Activated gamma-delta T cell (primary cell): ENCODE measurements at places on chromosomes 6 and 20.
A peak's percentile ranks its signal among the peaks of the same experiment; 100 is the strongest.

DNA sequence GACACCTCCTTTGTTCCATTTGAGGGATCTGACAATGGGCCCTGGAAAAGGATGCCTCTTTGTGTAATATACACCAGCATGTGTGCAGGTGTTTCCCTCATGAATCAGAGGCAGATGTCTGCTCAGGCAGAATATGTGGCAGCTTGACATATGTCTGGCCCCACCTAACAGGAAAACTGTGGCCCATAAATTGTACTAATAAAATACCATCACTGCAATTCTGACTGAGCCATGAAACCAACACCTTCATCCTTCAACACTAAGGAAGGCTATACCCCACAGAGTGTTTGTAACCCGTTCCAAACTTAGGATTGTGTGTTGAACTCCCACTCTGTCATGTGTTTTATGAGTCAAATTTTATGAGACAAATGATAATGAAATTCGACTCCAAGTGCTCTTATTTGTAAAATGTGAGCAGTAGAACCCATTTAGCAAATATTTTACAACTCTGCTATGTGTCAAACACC is 22.7 kb downstream of the LAMA4 start:
- DNase-seq = no peak

- DNase-seq = no peak
Observed at GRCh38 chr20:25177890-25178321, 17.6 kb upstream of the ENTPD6 start.

- DNase-seq = no peak
Observed at GRCh38 chr6:159103396-159104162, 58.8 kb upstream of the TAGAP start.

DNA sequence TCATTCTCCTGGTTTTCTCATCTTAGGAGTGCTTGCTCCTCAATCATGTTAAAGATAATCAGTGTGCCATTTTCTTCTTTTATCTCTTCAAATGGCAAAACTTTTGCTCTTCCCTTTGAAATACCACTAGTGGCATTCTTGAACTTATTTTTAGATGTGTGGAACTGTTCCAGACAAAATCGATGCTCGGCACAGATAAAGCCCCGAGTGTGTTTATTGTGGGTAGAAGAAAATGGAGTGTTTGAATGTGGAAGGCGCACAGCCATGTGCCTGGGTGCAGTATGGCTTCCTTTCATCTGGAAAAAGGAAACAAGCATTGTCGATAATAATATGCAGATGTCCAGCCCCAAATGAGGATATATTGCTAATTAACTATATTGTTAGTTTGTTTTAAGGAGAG is 42.4 kb downstream of the ISM1 start:
- no peak for DNase-seq

GRCh38 chr20:23046431-23046830 is 3.0 kb downstream of the THBD start:
- no peak for DNase-seq

GRCh38 chr6:155040901-155041650 is 46.0 kb downstream of the TIAM2 start:
- DNase-seq = no peak

DNA sequence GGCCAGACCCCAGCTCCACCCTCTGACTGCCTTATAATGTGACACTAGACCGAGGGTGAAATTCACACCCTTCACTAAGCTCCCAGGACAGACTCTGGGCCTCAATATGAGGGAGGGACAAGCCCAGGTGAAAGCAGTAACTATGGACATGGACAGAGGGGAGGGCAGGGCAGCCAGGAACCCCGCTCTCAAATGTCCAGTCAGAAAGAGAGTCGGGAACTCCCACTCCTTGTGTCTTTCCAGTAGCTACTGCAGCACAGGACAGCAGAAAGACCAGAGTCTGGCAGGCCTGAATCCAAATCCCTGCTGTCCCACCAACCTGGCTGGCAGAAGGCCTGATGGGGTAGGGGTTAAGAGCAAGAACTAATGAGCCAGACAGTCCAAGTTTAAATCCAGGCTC is 6.4 kb downstream of the C20orf96 start:
- DNase-seq = no peak

- DNase-seq = no peak
Observed at GRCh38 chr20:24963672-24964505, 14.8 kb downstream of the CST7 start.

DNA sequence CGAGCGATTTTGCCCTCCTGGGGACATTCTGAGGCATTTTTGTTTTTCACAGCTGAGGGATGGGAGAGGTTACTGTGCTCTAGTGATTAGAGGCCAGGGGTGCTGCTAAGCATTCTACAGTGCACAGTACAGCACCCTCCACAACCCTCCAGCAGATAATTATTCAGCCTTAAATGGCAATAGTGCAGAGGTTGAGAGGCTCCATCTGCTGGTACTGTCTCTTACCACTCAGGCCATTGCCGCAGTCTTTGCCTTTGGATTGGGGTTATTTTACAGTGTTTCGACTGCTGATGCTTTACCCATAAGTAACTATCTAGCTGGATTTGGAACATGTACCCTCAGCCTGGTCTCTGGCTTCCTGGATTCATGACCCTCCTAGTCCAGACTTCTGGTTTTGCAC is 705.3 kb downstream of the KIF16B start:
- no peak for DNase-seq

- DNase-seq = no peak
Observed at GRCh38 chr6:70363741-70364493, 49.4 kb upstream of the FAM135A start.

DNA sequence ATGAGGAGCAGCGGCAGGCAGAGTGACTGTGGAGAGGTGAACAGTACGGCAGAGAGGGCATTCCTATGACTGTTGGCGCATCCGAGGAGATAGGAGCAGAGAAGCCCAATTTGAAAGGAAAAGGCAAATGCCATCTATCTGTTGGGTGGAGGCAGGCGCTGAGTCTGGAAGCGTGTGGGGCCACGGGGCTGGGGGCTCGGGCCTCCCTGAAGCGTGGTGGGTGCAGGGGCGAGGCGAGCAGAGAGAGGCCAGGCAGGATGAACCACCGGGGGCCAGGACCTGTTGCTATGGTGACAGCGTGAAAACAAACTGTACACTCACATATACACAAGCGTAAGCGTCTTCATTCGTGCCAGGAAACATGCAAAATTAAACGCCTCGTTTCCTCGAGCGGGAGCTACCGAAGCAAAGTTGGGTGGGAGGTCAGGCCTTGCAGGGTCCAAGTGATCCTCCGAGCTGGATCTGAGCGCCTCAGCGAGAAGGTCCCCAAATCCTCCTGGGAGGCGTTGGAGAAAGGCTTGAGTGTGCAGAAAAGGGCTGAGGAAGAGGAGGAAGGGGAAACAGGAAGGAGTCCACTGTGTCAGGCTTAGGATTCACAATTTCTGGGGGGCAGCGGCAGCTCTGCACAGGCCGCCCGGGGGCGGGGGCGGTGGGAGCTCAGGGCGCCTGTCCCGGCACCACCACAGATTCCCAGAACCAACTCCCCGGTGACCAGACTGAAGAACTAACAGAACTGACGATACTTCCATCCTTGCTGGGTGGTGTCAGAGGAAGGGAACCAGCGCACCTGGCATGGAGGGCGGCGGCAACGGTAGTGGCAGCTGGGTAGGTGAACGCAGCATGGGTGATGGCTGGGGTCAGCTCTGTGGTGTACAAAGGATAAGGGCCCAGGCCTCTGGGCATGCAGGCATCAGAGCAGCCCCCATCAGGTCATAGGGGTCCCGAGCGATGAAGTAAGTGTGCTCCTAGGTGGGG is 68.2 kb downstream of the KHDC1L start:
- DNase-seq = peak; percentile 5

GRCh38 chr6:136469154-136469553 is 81.1 kb downstream of the MAP7 start:
- no peak for DNase-seq

- DNase-seq = no peak
Observed at GRCh38 chr20:34473262-34473883, 42.8 kb upstream of the DYNLRB1 start.

- no peak for DNase-seq
Observed at GRCh38 chr20:57698116-57698866, 11.5 kb downstream of the PMEPA1 start.

DNA sequence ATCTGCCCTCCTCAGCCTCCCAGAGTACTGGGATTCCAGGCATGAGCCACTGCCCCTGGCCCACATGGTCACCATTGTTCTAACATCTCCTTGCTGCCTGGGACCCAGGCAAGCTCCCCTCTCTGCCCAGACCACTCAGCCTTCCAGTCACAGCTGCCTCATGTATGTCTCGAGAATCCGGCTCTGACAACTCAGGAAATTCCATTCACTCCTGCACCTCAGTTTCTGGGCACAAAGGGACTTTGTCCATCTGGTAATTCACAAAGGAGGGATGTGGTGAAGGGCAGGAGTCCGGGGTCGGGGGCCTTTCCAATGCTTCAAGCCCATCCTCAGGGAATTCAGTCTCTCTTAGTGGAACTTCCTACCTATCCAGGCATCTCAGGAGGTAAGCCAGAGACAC is 40.7 kb downstream of the JPH2 start:
- DNase-seq = no peak

DNA sequence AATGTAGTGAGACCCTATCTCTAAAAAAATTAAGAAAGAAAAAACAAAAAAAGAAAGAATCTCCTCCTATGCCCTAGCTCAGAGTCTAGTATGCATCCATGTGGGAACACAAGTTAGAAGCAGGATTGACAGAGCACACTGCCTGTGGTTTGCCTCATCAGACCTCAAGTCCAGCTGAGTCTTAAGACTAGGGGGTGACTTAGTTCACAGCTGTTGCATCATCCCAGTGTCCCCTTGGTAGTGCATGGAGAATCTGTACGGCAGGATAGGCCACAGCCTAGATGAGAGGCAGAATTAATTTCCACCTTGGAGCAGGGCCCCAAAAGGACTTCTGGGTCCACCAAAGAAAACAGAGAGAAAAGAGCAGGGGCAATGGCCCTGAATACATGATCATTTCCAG is 13.7 kb downstream of the PNPLA1 start:
- no peak for DNase-seq

GRCh38 chr20:61514018-61514365 is 261.9 kb downstream of the CDH4 start:
- no peak for DNase-seq

- no peak for DNase-seq
Observed at GRCh38 chr6:137975188-137975940, 108.3 kb downstream of the TNFAIP3 start.

DNA sequence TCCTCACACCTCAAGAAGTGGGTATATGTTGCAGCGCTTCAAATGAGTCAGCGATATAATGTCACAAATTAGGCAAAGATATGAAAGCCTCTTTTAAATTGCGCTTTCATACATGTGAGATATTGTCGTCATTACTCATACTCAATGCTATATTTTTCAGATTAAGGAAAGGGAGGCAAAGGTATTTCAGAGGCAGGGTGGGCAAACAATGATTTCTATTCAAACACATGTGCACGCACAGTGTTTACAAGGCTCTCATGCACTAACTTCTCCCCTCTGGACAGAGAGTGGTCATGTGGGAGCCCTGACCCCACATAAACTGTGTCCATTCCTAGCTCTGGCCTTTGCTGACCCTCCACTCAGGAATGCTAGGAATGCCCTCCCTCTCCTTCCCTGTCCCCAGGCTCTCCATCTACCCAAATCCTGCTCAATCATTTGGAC is 112.1 kb upstream of the TMEM170B start:
- DNase-seq = no peak

DNA sequence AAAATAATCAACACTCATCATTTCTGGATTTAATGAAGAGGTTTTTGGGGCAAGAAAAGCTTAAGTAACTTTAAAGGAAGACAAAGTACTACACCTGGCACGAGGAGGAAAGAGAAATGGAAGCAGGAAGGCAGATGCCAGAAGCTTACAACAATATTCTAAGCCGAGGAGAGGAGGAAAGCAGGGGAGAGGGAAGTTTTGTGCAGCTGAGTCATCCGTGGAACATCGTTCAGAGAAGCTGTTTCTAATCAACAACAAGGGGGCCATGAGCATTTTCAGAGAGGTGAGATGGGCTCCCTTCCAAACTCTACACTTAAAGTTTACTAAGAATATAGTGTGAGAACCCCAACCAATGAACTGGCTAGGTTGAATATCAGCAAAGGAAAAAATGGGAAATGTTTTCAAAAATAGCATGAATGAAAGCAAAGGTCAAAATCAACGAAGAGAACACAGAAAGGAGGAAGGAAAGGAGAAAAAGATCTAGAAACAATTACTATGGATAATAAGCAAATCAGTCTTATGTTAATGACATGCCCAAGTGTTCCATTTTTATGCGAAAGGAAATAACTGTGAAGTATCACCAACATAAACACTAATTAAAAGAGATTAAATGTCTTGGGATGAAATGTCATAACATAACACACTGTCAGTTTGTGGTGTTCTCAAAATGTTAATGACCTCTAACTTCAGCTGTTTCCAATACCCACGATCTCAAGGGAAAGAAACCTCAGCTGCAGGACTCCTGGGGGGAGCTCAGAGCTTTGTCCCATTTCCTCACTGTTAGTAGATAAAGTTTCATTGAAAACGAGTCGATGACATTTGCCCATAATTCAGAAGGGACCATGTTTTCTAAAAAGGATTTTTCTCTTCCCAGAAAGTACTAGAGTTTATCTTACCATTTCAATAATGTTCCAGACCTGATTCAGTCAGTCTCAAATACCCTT is 203.4 kb upstream of the STXBP5 start:
- no peak for DNase-seq

- DNase-seq = no peak
Observed at GRCh38 chr6:113353392-113353791, 503.8 kb upstream of the MARCKS start.

DNA sequence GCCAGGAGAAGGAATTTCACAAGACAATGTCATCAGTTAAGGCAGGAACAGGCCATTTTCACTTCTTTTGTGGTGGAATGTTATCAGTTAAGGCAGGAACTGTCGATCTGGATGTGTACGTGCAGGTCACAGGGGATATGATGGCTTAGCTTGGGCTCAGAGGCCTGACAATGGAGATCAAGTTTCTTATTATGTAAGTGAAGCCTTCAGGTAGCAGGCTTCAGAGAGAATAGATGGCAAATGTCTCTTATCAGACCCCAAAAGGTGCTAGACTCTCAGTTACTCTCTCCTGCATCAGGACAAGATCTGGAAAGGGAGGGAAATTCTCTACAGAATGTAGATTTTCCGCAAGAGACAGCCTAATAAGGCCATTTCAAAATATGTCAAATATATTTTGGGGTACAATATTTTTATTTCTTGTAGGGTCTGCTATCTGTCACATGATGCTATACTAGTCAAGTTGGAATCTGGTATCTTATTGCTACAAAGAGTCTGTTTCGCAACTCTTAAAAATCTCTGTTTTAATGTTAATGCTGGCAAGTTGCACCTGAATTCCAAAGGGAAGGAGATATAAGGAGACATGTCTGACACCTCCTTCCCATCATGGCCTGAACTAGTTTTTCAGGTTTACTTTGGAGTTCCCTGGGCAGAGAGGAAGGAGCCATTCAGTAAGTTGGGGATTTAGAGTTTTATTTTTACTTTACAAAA is 48.8 kb downstream of the TRDN start:
- no peak for DNase-seq

- no peak for DNase-seq
Observed at GRCh38 chr6:64141680-64142079, 506.1 kb downstream of the PHF3 start.

DNA sequence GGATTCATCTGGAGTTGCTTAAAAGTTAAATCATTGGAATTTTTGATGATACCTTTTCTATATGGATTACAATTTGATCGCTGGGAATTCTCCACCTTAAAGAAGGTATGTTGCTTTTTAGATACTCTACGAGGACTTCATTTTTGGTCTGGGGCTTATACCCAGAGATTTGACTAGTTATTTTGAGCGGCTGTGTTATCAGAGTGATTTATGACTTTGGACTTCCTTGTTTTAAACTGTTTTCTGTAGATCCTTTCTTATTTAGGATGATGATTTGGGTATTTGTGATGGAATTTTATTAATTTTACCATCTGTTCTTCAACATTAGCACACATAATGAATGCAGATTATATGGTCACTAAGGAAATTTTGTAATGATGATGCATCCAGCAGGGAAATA is 75.2 kb downstream of the SOX4 start:
- no peak for DNase-seq
